ENCODE measurements at places on chromosomes 11 and 22.

DNA sequence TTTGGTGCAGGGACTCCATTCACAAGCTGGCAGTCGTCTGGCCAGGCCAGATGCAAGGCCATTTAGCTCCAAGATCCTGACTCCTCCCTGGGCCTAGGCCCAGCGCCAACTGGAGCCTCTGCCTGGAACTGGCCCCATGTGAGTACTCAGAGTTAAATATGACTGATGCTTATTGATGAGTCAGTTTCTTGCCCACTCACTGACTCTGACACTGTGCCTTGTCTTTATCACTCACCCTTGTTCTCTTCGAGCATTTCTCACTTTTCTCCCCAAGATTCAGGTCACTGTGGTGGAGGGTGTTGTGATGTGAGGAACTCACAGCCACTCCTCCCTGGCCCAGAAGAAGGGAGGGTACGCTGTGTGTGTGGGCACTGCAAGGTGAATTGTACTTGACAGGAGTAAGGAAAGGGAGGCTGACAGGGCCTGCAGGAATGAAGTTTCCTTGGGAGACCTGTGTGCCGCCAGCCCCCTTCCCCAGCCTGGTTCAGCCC is 23.2 kb upstream of the ST3GAL4 start:
- DNase-seq = peak; percentile 50

DNA sequence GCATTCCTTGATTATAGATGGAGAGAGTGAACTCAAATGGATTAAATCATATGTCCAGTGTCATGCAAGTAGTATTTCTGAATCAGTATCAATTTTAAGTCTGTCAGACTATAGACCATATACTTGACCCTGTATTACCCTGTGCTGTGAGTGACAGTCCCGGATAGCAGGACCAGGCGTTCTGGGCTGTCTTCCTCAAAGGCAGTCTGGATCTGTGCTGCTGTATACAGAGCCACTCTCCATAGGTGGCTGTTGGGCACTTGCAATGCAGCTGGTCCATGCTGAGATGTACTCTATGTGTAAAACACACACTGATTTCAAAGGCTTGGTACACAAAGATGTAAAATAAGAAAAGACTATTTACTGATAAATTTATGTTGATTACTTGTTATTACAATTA is 294.3 kb downstream of the OPCML start:
- DNase-seq = no peak

- peak; percentile 37 for DNase-seq
These were observed 5.3 kb downstream of the ADA2 start for GRCh38 chr22:17213976-17214375.

DNA sequence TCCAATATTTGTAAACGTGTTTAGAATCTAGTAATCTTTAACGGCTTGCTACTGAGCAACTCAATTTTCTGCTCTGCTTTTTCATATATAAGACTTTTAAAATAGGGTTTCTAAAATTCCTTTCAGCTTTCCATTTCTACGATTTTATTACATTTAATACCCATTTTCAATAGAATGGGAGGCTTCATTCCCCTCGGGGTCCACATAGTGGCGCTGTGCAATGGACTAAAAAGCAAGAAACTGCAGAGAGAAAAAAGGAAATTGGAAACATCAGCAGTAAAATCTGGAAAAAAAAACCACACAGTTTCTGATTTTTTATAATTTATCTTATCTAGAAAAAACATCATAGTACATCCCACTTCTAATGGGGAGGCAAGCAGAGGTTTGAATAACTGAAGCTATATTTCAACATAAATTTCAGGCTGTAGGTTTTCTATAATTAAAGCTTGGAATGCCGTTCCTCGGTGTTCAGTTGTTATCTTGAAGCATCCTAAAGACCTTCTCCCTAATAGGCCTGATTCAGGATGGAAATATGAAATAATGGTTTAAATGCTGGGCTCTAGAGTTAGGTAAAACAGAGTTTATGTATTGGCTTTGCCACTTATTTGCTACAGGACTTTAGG is 18.7 kb upstream of the JHY start:
- DNase-seq = peak; percentile 24

DNA sequence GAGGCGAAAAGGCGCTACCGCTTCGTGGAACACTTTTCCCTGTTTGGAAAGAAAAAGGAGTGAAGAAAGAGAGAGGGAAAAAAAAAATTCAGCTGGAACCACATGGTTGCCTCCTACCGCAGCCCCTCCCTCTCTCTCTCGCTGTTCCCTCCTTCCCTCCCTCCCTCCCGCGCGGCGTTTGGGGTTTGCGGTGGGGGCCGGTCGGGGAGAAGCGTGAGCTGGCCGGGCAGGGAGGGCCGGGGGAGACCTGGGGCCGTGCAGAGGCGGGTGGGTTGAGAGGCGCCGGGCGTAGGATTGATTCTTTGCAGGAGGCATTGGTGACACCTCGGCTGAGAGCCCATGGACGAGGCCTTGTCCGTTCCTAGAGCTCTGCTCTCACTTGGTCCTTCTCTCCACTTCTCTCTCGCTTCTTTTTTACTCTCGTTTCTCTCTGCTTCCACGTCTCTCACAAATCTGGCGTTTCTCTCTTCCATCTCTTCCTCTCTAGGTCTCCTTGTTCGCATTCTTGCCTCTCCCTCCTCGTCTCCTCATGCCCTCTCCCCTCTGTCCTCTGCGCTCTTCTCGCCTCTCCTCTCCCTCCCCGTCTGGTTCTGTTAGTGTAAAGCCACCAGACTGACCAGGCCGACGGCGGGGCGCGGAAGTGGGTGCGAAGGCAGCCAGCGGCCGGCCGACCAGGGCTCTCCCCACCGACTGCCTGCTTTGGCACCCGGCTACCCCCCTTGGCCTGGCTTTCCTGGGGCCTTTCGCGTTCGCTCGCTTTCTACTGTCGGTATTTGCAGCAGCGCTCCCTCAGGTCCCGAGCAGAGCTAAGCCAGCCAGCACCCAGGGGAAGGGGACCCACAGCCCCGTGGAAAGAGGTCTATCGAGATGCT is at the start of gene CLMP:
TSS of gene CLMP (minus strand) at position 61 of the 872 bp plus-strand sequence. CDS start 308 bp downstream, outside the sequence.
- no peak for DNase-seq
